Urinary bladder (tissue), 4 donors: ENCODE measurements at places on chromosomes 2 and 18. TPM values are rescaled to one million over a fixed set of nuclear protein-coding genes. Genes with fewer than 3 reads are reported as not detected.

Gene B3GNT7
- 1.3 TPM for total RNA-seq

Gene REEP1
- 21.9 TPM for total RNA-seq

Gene CIB4
- total RNA-seq: not detected

Gene UBXN2A
- 33.6 TPM for total RNA-seq
